Activated T-helper 1 cell treated with anti-CD3 and anti-CD28 coated beads, Interleukin-12 subunit alpha, Interleukin-12 subunit beta, Interleukin-2, Interleukin-4 antibody, amounts not matched to agents 30 ng/mL and 10 ng/mL and 1 ng/mL, durations not matched to agents 14 hours and 24 hours and 36 hours (primary cell): ENCODE measurements at places on chromosomes 3 and 15. TPM values are rescaled to one million over a fixed set of nuclear protein-coding genes. Genes with fewer than 3 reads are reported as not detected.

DNA sequence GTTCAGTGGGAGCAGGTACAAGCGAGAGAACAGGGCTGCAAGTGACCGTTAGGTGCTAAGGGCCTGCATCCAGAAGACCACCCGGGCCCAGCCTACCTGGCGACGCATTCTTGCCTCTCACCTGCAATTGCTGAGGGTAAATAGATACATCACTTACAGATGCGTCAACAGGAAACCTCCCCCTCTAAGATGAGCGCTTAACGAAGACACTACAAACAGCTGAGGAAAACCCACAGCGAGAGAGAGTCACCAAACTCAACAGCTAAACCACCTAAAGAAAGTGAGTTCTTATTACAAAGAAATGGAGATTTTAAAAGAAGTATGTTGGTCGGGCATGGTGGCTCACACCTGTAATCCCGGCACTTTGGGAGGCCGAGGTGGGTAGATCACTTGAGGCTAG lies 157.9 kb downstream of the CHSY1 start:
- peak overlapping the region; percentile 44 for H3K27ac ChIP-seq
- DNase-seq = no peak
- H3K36me3 ChIP-seq = peaks cover 5% of the 10 kb centered on the region
- peak overlapping the region; percentile 15 for H3K4me3 ChIP-seq
- H3K4me1 ChIP-seq = peaks cover 37% of the 10 kb centered on the region
- H3K27me3 ChIP-seq = peaks cover 2% of the 10 kb centered on the region

DNA sequence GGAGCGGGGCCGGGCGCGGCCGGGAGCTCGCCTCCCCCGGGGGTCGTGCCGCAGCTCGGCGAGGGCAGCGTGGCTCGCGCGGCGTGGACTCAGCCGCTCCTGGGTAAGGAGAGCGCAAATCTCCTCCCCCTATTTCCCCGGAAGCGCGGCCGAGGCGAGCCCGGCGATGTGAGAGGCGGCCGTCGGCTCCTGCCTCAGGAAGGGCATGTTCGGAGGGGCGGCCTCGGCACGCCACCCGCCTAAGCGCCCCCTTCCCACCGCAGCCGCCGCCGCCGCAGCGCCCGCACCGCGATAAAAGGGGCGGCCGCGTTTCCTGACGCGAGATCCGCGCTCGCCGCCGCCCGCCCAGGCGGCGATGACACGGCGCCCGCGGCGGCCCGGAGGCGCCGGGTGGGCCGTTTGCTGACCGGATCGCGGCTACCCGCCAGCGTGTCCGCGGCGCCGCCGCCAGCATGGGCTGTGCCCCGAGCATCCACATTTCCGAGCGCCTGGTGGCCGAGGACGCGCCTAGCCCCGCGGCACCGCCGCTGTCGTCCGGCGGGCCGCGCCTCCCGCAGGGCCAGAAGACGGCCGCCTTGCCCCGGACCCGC lies at the start of gene PDE8A:
TSS of gene PDE8A (plus strand) at position 146 of the 590 bp plus-strand sequence. CDS start at position 453, 307 bp downstream.
- peaks cover 44% of the 10 kb centered on the region for H3K4me1 ChIP-seq
- peaks cover 18% of the 10 kb centered on the region for H3K27me3 ChIP-seq
- H3K27ac ChIP-seq = peak within 1 kb of the TSS; percentile 98
- peak within 1 kb of the TSS; percentile 95 for H3K4me3 ChIP-seq

- peaks cover 24% of the 10 kb centered on the region for H3K27me3 ChIP-seq
- no peak overlapping the region for H3K27ac ChIP-seq
- H3K36me3 ChIP-seq = peaks cover 1% of the 10 kb centered on the region
- H3K4me1 ChIP-seq = no peaks in the 10 kb centered on the region
- no peak overlapping the region for H3K4me3 ChIP-seq
These were observed 190.8 kb upstream of the HES1 start for GRCh38 chr3:193945143-193945542.

DNA sequence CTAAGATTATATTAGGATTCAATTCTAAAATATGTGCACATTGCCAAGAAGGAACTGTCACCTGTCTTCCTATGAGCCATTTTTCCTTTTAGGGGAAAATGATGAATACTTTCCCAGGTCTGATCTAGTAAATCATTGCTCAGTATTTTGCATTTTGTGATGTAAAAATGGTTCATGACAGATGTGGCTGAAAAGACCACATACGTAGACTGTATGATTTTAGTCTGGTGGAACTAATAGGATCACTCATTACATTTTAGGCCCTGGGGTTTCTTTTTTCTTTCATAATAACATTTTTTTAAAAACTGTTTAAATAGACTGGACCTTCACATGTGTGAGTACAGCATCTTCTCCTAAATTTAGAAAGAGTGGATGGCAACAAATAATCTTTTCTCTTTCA lies 201.7 kb upstream of the MLF1 start:
- no peak overlapping the region for H3K4me3 ChIP-seq
- H3K4me1 ChIP-seq = no peaks in the 10 kb centered on the region
- no peak for DNase-seq
- H3K27me3 ChIP-seq = no peaks in the 10 kb centered on the region
- H3K36me3 ChIP-seq = no peaks in the 10 kb centered on the region

- H3K36me3 ChIP-seq = no peaks in the 10 kb centered on the region
- no peak for DNase-seq
- peaks cover 6% of the 10 kb centered on the region for H3K4me1 ChIP-seq
- H3K27ac ChIP-seq = no peak overlapping the region
These were observed 71.0 kb downstream of the TRIM42 start for GRCh38 chr3:140748903-140749302.

DNA sequence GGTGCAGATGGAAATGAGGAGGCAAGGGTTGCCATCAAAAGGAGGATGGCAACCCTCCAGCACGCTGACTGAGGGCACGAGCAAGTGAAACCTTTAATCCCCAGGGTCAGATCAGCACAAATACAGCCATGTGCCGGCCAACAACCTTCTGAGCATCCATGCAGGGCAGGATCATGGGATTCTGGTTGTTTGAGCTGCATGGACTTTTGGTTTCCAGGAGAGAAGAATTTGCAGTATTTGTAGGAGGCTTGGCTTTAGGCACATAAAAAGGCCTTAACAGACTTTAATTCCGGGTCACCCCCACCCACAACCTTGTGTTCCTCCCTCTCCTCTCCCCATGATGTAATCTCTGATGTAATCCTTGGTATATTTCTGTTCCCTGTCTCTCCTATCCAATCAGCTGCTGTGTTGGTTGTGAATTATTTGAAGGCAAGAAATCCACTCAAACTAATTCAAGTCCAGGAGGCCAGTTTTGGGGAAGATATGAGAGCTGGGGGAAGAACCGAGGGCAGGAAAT lies 254.3 kb downstream of the SHQ1 start:
- no peaks in the 10 kb centered on the region for H3K36me3 ChIP-seq
- no peak overlapping the region for H3K4me3 ChIP-seq
- no peak overlapping the region for H3K27ac ChIP-seq
- H3K27me3 ChIP-seq = peaks cover under 1% of the 10 kb centered on the region
- H3K4me1 ChIP-seq = peaks cover 10% of the 10 kb centered on the region

- DNase-seq = no peak
- no peaks in the 10 kb centered on the region for H3K4me1 ChIP-seq
- no peak overlapping the region for H3K4me3 ChIP-seq
- peaks cover 9% of the 10 kb centered on the region for H3K27me3 ChIP-seq
- no peaks in the 10 kb centered on the region for H3K36me3 ChIP-seq
These were observed 68.2 kb upstream of the GSK3B start for GRCh38 chr3:120162400-120162799.

- no peak overlapping the region for H3K4me3 ChIP-seq
- H3K36me3 ChIP-seq = no peaks in the 10 kb centered on the region
- no peaks in the 10 kb centered on the region for H3K27me3 ChIP-seq
- DNase-seq = no peak
- H3K27ac ChIP-seq = no peak overlapping the region
These were observed 213.0 kb downstream of the PDCD6IP start for GRCh38 chr3:34011171-34012101.

DNA sequence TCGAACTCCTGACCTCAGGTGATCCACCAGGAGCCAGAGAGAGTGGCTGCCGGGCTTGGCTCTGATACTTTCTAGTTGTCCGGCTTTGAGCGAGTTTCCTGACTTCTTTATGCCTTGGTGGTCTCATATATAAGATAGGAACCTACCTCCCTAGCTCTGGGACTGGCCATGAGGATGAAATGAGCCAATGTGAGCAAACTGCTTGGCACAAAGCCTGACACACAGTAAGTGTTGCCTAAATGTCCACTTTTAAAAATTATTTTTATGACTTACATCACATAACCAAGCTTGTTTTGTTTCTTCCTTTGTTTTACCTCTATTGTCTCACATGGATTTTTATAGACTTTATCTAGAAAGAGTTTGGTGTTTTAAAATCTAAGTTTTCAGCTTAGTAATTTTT lies 42.1 kb upstream of the CCDC174 start:
- no peak for DNase-seq
- H3K4me3 ChIP-seq = no peak overlapping the region
- no peaks in the 10 kb centered on the region for H3K36me3 ChIP-seq
- peaks cover 24% of the 10 kb centered on the region for H3K27me3 ChIP-seq
- no peak overlapping the region for H3K27ac ChIP-seq

GRCh38 chr3:168470380-168470779 lies 374.7 kb upstream of the GOLIM4 start:
- H3K36me3 ChIP-seq = no peaks in the 10 kb centered on the region
- H3K27ac ChIP-seq = no peak overlapping the region
- no peaks in the 10 kb centered on the region for H3K27me3 ChIP-seq
- H3K4me1 ChIP-seq = no peaks in the 10 kb centered on the region
- DNase-seq = no peak

- no peak overlapping the region for H3K4me3 ChIP-seq
- H3K36me3 ChIP-seq = peaks cover 2% of the 10 kb centered on the region
- no peak overlapping the region for H3K27ac ChIP-seq
- DNase-seq = no peak
- H3K27me3 ChIP-seq = no peaks in the 10 kb centered on the region
These were observed 33.0 kb downstream of the HSPBAP1 start for GRCh38 chr3:122760453-122761271.

- H3K4me3 ChIP-seq = peak overlapping the region; percentile 72
- H3K4me1 ChIP-seq = peaks cover 82% of the 10 kb centered on the region
- H3K36me3 ChIP-seq = peaks cover 69% of the 10 kb centered on the region
These were observed 10.6 kb upstream of the CHD2 start for GRCh38 chr15:92889390-92890107.

DNA sequence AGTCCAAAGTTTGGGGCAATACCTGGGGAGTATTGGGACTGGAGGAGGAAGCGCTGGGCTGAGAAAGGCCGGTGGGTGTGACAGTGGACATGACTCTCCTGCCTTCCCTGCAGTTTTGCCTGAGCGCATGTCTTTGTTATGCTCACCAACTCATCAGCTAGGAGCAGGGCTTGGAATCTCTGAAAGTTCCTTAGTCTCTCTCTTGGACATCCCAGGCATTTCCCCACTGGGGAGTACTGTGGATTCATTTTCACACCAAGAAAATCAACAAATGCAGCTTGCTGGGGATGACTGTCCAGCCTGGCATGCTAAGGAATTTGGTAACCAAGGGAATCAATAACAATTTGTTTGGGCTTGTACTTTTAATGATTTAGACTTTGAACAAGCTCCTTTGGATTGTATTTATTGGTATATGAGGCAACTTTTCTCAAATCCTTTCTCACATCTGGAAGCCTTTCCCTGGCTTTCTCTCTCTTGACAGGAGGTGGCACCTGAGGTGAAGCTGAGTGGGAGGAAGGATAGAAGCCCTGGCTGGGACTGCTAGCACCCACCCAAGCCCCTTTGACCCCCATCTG lies 48.5 kb upstream of the CHST2 start:
- H3K4me1 ChIP-seq = no peaks in the 10 kb centered on the region
- DNase-seq = no peak
- H3K27me3 ChIP-seq = peaks cover 2% of the 10 kb centered on the region
- H3K27ac ChIP-seq = no peak overlapping the region
- H3K36me3 ChIP-seq = no peaks in the 10 kb centered on the region

DNA sequence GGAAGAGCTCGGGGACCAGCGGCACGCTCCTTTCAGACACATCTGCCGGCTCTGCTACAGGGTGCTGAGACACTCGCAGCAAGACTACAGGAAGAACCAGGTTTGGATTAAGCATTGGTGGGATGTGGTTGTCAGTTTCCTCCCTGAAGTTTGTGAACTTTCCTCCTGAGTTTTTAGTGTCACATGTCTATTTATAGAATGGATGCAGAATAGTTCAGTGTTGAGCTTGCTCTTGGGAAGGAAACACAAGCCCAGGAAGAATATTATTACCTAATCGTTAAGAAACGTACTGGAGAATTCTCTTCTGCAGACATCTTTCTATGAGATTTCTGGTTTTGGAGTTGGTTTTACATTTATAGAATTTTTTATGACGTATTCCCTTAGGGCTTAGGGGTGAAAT lies 172.0 kb downstream of the ITPR1 start:
- peaks cover 59% of the 10 kb centered on the region for H3K36me3 ChIP-seq
- H3K27ac ChIP-seq = no peak overlapping the region
- no peak for DNase-seq
- no peaks in the 10 kb centered on the region for H3K4me1 ChIP-seq
- H3K4me3 ChIP-seq = no peak overlapping the region

- no peaks in the 10 kb centered on the region for H3K36me3 ChIP-seq
- H3K27ac ChIP-seq = no peak overlapping the region
- DNase-seq = no peak
- H3K4me1 ChIP-seq = peaks cover 27% of the 10 kb centered on the region
These were observed 113.2 kb downstream of the TCF12 start for GRCh38 chr15:57031605-57032004.

GRCh38 chr15:70870051-70870450 lies 16.1 kb upstream of the LARP6 start:
- no peak overlapping the region for H3K4me3 ChIP-seq
- H3K27me3 ChIP-seq = peaks cover 2% of the 10 kb centered on the region
- H3K36me3 ChIP-seq = no peaks in the 10 kb centered on the region

- H3K27ac ChIP-seq = no peak overlapping the region
- no peaks in the 10 kb centered on the region for H3K4me1 ChIP-seq
- peaks cover 12% of the 10 kb centered on the region for H3K36me3 ChIP-seq
- no peak overlapping the region for H3K4me3 ChIP-seq
These were observed 13.4 kb downstream of the BTD start for GRCh38 chr3:15614958-15615357.

- DNase-seq = no peak
- H3K27ac ChIP-seq = no peak overlapping the region
- H3K4me1 ChIP-seq = no peaks in the 10 kb centered on the region
- H3K4me3 ChIP-seq = no peak overlapping the region
- H3K36me3 ChIP-seq = no peaks in the 10 kb centered on the region
These were observed 62.9 kb downstream of the KLF15 start for GRCh38 chr3:126294211-126294808.

- H3K36me3 ChIP-seq = no peaks in the 10 kb centered on the region
- no peak overlapping the region for H3K27ac ChIP-seq
These were observed 17.3 kb downstream of the CHST14 start for GRCh38 chr15:40487816-40488682.

- H3K36me3 ChIP-seq = peaks cover 7% of the 10 kb centered on the region
- H3K4me3 ChIP-seq = no peak overlapping the region
- H3K27ac ChIP-seq = no peak overlapping the region
- H3K4me1 ChIP-seq = peaks cover 19% of the 10 kb centered on the region
- DNase-seq = no peak
These were observed 14.8 kb downstream of the PXYLP1 start for GRCh38 chr3:141246224-141246957.

Gene ALAS1
- 105 and 110 TPM in 2 replicates for total RNA-seq

Gene EID1
- total RNA-seq = 177 and 183 TPM in 2 replicates

Gene CLRN1
- total RNA-seq = not detected in 2 replicates

Gene UBR1
- total RNA-seq = 29.1 and 35.3 TPM in 2 replicates

Gene HHLA2
- total RNA-seq = 1.2 and 1.3 TPM in 2 replicates

Gene CHRFAM7A
- total RNA-seq = not detected in 2 replicates

Gene LYZL4
- not detected in 2 replicates for total RNA-seq

Gene ABCC5
- total RNA-seq = 18.0 and 18.7 TPM in 2 replicates

Gene KNL1
- total RNA-seq = 21.6 and 22.4 TPM in 2 replicates

Gene KBTBD13
- total RNA-seq = not detected in 2 replicates

Gene C2CD4A
- total RNA-seq = 0.13 and 0.17 TPM in 2 replicates
